ENCODE measurements at places on chromosomes 1 and 21.
A peak's percentile ranks its signal among the peaks of the same experiment; 100 is the strongest.

- DNase-seq: peak; percentile 25
Observed at GRCh38 chr1:50333595-50333974, 89.7 kb downstream of the DMRTA2 start.

GRCh38 chr1:77095236-77095635 lies 124.0 kb downstream of the PIGK start:
- no peak for DNase-seq

- DNase-seq: peak; percentile 62
Observed at GRCh38 chr1:55478742-55479141, 263.6 kb upstream of the USP24 start.

DNA sequence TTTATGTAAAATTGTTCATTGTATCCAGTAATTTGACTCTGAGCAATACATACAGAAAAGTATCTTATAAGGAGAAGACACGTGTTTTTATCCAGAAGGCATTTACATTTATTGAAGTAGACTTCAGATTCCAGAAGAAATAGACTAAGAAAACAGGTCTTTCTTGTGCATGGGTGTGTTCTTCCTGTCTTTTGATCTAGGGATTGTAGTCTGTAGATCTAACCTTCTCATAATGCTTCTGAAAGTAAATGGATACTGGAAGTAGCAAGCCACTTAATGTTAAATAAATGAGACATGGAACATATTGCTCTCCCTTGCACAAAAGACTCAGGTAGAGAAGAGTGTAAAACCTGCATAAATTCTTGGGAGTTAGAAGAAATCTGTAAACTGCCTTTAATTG lies 853.2 kb upstream of the B3GALT2 start:
- DNase-seq: no peak

Data from fibroblast of upper back skin (primary cell).